ENCODE measurements at places on chromosomes 4 and X. TPM values are rescaled to one million over a fixed set of nuclear protein-coding genes. Genes with fewer than 3 reads are reported as not detected.

- no peaks in the 10 kb centered on the region for H3K27me3 ChIP-seq
- no peak overlapping the region for H3K4me3 ChIP-seq
- H3K36me3 ChIP-seq, result no peaks in the 10 kb centered on the region
- peaks cover 2% of the 10 kb centered on the region for H3K4me1 ChIP-seq
- H3K27ac ChIP-seq, result peak overlapping the region; percentile 37
These were observed 230.9 kb downstream of the IQCM start for GRCh38 chr4:149584722-149585121.

The PRDM8 gene
- total RNA-seq, result 18.8 TPM

- H3K36me3 ChIP-seq, result no peaks in the 10 kb centered on the region
- no peak overlapping the region for H3K4me3 ChIP-seq
- H3K27me3 ChIP-seq, result no peaks in the 10 kb centered on the region
- DNase-seq, result no peak
These were observed 144.0 kb upstream of the NAP1L5 start for GRCh38 chr4:88841635-88842034.

The DMRTC1B gene
- 0.74 TPM for total RNA-seq

The INTU gene
- 5.0 TPM for total RNA-seq

- no peak overlapping the region for H3K27ac ChIP-seq
- H3K27me3 ChIP-seq, result no peaks in the 10 kb centered on the region
- H3K36me3 ChIP-seq, result no peaks in the 10 kb centered on the region
These were observed 2.9 kb downstream of the SEC24B start for GRCh38 chr4:109436504-109436903.

- H3K36me3 ChIP-seq, result no peaks in the 10 kb centered on the region
- H3K4me1 ChIP-seq, result no peaks in the 10 kb centered on the region
- DNase-seq, result no peak
- no peak overlapping the region for H3K27ac ChIP-seq
These were observed 141.8 kb upstream of the MSX1 start for GRCh38 chr4:4717692-4718091.

DNA sequence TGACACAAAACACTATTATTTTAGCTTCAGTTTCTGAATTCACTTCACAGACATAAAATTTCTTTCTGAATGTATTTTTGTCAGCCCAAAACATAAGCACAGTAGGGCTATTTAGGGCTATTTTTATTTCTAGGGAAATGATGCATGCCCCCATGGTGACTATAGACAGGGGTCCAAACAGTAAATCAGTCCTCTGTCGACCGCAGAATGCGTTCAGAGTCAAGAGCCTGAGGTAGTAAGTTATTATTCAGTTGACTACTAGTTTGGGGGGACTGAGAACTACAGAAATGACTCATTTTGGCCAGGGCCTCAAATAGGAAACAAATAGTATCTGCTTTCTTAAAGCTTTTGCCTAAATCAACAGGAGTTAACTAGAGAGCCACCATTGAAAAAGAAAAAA is 414.4 kb downstream of the AFF2 start:
- no peak for DNase-seq
- H3K4me3 ChIP-seq, result no peak overlapping the region
- no peaks in the 10 kb centered on the region for H3K4me1 ChIP-seq

DNA sequence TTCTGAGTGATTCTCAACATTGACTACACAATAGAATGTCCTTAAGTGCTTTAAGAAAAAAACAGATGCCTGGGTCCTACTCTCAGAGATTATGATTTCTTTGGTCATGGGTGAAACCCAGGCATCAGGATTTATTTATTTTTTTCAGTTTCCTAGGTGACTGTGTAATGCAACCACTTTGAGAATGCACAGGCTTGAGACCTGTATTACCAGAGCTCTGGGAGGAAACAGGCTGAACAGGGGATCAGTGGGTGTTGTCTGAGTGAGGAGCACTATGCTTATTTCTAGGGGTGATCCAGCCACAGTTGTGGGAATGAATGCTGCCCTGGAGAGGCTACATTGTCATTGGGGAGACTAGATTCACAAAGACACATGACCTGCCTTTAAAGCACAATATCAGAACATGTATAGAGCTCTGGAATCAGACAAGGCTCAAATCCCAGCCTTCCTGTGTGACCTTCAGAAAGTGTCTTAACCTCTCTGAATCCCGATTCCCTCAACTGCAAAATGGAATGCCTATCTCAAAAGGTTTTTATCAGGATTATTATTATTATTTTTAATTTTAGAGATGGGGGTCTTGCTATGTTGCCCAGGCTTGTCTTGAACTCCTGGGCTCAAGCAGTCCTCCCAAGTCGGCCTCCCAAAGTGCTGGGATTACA is 61.6 kb upstream of the PRPS1 start:
- H3K36me3 ChIP-seq, result no peaks in the 10 kb centered on the region
- DNase-seq, result no peak

The GABRA4 gene
- 0.03 TPM for total RNA-seq

Measured in cardiac muscle cell (in vitro differentiated cells and primary cell).